ENCODE measurements at places on chromosomes 13 and 19.

- no peak for DNase-seq
These were observed 64.4 kb downstream of the WASF3 start for GRCh38 chr13:26621731-26622401.

DNA sequence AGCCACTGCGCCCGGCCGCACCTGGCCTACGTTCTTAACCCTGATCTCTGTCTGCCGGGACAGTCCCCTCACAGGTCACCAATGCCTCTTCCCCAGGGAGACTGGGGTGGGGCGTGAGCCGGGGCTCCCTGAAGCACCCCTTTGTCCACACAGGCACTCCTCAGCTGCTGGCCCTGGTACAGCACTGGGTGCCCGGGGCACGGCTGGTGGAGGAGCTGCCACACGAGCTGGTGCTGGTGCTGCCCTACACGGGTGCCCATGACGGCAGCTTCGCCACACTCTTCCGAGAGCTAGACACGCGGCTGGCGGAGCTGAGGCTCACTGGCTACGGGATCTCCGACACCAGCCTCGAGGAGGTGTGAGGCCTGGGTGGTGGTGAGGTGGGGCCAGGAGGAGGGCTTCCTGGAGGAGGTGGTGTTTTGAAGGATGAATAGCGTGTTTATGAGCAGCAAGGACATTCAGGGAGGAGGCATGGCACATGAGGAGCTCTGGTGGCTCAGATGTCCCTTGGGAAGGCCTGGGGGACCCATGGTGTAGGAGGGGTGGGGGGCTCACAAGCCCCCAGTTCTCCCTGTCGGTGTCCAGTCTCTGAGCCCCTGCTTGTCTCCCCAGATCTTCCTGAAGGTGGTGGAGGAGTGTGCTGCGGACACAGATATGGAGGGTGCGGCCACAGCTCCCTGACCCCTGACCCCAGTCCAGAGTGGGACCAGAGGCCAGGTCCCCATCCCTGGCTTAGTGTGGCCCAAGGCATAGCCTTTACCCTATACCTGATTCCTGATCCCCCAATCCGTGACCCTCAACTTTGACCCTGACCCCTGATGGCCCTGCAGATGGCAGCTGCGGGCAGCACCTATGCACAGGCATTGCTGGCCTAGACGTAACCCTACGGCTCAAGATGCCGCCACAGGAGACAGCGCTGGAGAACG, 13.5 kb upstream of the ARHGAP45 start:
- DNase-seq, result no peak

GRCh38 chr19:920051-920864, 3.1 kb downstream of the KISS1R start:
- peak; percentile 55 for DNase-seq

GRCh38 chr19:40768869-40769268, 6.5 kb upstream of the MIA start:
- no peak for DNase-seq

DNA sequence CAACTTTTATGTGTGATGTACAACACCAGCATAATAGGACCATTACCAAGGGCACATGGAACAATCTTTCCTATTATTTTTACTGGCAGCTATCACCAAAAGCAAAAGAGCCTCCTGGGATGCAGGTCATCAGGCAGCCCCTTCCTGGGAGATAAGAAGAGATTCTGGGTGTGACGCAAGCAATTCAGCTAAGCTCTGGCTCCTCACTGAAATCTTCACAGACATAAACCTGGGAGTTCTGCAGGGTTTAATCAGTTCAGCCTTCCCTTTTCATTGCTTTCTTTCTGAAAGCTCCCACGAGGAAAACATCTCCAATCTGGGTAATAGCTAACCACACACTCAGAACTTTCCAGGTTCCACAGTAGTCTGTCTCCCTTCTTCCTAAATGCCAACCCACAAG, 341.1 kb downstream of the ENOX1 start:
- DNase-seq, result no peak

DNA sequence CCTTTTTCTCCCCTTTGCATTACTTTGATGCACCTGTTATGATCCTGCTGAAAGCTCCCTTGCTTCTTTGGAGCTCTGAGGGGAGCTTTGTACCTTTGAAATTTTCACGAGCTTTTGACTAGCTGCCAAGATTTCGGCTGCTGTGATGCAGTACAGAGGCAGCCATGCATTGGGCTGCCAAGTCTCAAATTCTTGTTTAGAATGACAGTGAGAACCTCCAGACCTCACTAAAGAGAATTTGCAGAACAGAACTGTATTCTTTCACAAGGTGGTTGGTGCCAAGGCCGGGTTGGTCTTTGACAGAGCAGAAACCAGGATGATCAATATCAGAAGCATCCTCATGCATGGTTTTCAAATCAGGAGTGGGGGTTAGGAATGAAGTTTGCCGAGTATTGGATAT, 414.8 kb downstream of the GPC5 start:
- DNase-seq, result no peak

DNA sequence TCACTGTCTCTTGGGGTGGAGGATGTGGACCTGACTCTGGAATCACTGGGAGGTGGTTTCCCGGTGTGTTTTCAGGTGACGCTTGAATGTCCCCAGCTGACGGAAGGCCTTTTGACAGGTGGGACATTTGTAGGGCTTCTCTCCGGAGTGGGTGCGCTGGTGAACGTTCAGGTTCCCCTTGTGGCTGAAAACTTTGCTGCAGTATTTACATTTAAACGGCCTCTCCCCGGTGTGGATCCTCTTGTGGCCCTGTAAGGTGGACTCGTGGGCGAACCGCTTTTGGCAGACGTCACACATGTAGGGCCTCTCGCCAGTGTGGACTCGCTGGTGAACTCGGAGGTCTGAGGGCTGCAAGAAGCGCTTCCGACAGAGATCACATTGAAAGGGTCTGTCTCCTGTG, 7.8 kb downstream of the ZSCAN5B start:
- DNase-seq, result no peak

- DNase-seq, result no peak
These were observed 25.1 kb downstream of the STARD13 start for GRCh38 chr13:33260168-33261098.

- no peak for DNase-seq
These were observed 5.9 kb downstream of the SPPL2B start for GRCh38 chr19:2334426-2334825.
